ENCODE measurements at places on chromosomes 11 and 22.

DNA sequence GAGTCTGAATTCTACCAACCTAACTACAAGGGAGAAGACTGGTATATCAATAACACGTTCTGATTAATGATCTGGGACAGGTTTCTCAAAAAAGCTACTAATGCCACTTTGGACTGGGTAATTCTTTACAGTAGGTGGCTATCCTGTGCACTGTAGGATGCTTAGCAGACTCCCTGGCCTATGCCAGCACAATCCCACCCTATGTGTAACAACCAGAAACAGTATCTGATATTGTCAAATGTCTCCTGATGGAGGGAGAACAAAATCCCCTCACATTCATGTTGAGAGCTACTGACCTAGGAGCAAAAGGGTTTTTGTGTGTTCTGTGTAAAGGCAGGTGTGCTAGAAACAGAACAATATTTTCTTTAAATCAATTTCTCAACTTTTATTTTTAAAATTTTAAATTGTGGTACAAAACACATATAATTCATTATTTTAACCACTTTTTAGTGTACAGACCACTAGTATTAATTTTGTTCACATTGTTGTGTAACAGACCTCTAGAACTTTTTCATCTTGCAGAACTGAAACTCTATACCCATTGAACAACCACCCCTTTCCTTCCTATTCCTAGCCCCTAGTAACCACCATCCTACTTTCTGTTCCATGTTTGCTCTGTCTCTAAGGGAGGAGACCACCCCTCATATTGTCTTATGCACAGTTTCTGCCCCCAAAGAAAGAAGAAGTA is 2.1 kb upstream of the MS4A6A start:
- DNase-seq: no peak

DNA sequence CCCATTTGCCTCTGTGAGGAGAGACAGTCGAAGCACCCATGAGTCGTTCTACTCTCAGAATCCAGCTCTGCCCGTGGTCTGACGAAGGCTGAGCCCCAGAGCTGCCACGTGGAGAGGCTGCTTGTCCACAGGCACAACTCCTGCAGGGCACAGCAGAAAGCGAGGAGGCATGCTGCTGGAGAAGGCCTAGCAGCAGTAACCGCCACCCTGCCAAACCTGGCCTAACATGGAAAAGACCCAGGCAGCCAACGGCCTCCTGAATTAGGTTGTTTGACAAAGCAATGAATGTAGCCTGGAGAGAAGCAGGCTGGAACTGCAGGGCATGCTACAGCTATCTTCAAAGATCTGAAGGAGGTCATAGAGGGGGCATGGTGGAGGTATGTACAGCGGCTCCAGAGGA is 89.7 kb downstream of the SNX19 start:
- DNase-seq: no peak

- DNase-seq: no peak
Measured at GRCh38 chr22:46108564-46109473, 41.5 kb upstream of the PPARA start.

- no peak for DNase-seq
Measured at GRCh38 chr11:65915101-65915820, 3.6 kb downstream of the C11orf68 start.

DNA sequence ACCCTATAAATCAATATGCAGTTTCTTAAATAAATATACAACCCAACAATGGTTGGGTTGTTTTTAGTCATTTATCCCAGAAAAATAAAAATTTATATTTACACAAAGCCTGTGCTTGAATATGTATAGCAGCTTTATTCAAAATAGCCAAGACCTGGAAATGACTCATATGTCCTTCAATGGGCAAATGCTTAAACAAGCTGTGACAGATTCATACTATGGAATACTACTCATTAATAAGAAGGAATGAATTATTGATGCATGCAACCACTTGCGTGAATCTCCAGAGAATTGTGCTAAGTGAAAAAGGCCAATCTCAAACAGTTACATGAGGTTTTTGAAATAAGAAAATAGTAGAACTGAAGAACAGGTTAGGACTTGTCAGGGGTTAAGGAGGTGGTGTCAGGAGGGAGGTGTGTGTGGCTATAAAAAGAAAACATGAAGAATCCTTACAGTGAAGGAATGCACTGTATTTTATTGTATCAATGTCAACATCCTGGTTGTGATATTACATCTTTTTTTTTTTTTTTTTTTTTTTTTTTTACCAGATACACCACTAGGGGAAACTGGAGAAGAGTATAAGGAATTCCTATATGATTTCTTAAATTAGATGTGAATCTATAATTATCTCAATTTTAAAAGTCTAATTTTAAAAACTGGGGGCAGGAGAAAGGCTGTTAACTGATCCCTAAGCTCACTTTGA is 82.4 kb upstream of the CD44 start:
- DNase-seq: no peak

DNA sequence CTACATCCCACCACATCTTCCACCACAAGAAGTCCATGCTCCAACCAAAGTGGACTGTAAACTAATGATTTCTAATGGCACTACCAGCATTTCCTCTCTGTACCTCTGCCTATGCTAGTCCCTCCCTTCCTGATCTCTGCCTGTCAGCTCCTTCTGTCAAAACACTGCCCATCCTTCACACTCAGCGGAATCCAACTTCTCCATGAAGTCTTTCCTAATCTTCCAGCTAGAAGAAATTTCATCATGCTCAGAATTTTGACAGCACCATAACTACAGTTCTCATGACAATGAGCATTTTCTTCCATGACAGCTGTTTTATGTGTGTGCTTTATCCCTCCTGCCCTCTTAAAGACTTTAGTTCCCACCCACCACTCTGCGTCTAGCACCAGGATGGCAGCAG is 111.4 kb downstream of the SERGEF start:
- DNase-seq: no peak

- no peak for DNase-seq
Measured at GRCh38 chr11:78784321-78785061, 209.8 kb upstream of the NARS2 start.

- no peak for DNase-seq
Measured at GRCh38 chr22:36328635-36329253, 59.0 kb downstream of the MYH9 start.

DNA sequence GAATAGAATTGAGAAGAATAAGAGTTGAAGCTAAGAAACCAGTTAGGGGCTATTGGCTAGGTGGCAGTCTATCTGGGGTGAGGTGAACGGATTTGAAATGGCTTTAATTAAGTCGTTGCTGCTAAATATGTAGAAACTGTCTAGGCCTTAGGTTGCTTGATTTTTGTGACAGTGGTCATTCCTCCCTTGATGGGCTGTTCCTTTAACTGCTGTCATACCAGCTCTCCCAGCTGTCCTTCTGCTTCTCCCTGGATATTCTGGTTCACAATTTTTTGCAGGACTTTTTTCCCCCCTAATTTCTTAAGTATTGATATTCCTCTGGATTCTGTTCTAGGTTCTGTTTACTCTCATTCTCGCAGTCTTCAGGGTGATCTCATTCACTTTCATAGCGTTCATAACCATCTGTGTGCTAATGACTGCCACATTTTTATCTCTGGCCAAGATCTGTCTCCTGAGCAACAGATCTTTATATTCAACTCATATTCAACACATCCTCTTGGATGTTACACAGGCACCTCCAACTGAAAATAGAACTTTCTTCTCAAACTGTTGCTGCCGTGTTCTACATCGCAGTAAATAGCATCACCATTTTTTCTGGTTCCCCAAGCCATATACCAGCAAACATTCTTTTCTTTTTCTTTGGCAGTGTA is 134.1 kb downstream of the UVRAG start:
- DNase-seq: no peak

GRCh38 chr11:79366218-79366617 is 74.6 kb downstream of the TENM4 start:
- no peak for DNase-seq

- DNase-seq: no peak
Measured at GRCh38 chr11:86722006-86722405, 49.6 kb upstream of the ME3 start.

DNA sequence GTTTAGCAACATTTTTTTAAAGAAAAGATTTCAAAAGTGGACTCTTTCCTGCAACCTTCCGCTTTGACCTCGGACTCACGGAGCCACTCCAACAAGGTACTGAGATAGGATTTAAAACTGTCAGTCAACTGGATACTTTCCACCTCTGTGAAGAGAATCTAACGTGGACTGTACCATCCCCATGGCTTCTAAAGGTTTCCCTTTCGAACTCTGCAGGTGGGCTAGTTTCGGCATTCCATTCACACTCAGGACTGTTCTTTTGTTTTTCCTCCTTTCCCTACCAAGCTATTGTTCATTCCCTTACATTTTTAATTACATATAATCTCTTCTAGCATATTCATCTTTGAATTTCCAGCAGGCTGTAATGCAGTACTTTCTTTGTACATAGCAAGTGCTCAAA is 88.5 kb upstream of the AKIP1 start:
- no peak for DNase-seq

- no peak for DNase-seq
Measured at GRCh38 chr11:61814247-61814957, 2.4 kb downstream of the FADS1 start.

DNA sequence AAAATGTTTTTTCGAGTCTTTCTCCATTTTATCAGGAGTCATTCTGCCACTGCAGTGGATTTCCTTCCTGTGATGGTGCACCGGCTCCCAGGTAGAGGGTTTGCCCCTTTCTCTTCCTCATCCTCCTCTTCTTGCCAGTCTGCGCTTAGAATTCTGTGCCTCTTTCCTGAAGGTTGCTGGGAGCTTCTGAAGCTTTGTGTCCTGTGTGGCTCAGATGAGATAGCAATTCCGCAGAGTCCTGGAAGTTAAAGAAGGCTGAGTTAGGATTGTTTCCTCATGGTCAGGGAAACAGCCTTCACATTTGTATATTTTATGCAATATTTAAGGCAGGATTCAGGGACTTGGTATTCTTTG is 264 bp downstream of the BCO2 start:
- no peak for DNase-seq

GRCh38 chr11:86035164-86035563 is 33.7 kb downstream of the PICALM start:
- no peak for DNase-seq

- peak; percentile 31 for DNase-seq
Measured at GRCh38 chr11:129853518-129854231, 38.0 kb downstream of the TMEM45B start.

- no peak for DNase-seq
Measured at GRCh38 chr22:30216710-30217109, 29.8 kb downstream of the LIF start.

GRCh38 chr11:2700415-2701211 is 819 bp upstream of the KCNQ1OT1 start:
- DNase-seq: no peak

GRCh38 chr11:78767027-78767932 is 192.6 kb upstream of the NARS2 start:
- DNase-seq: no peak

DNA sequence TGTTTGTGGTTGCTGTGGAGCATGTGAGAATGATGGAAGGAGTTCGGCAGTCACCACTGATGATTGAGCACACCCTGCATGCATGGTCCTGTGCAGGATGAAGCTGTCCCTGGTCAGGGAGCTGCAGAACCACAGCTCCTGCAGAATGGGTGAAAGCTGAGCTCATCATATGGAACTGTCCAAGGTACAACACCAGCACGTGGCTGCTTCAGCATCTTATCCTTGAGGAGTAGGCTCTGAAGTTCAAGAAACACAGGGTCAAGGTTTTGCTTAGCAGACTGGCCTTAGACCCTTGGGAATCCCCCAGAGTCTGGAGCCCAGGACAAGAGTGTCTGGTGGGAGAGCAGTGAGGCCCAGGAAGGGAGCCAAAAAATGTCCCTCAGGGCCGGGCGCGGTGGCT is 182.4 kb upstream of the LARGE1 start:
- DNase-seq: no peak

- no peak for DNase-seq
Measured at GRCh38 chr11:76269661-76270261, 63.5 kb upstream of the WNT11 start.

- no peak for DNase-seq
Measured at GRCh38 chr11:36475192-36475591, 34.9 kb downstream of the TRAF6 start.

DNA sequence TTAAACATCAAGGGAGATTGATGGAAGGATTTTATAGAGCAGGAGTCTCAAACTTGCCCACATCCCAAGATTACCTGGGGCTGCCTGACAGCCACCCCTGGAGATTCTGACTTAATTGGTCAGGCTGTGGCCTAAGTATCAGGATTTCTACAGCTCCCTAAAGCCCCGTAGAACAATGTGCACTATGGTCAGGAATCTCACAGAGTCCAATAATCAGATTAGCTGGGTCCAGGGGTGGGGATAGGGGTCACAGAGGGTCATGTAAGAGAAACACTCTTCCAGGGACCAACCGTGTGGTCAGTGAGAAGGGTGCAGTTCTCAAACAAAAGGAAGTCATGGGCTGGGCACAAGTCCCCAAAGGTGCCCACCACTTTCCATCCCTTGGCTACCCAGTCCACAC is 20.5 kb upstream of the FBLN1 start:
- no peak for DNase-seq

- DNase-seq: no peak
Measured at GRCh38 chr11:78954261-78954660, 379.6 kb upstream of the NARS2 start.

- DNase-seq: no peak
Measured at GRCh38 chr11:73347067-73347466, 29.1 kb upstream of the RELT start.

GRCh38 chr11:102940714-102941588 is 14.6 kb downstream of the MMP13 start:
- DNase-seq: no peak

DNA sequence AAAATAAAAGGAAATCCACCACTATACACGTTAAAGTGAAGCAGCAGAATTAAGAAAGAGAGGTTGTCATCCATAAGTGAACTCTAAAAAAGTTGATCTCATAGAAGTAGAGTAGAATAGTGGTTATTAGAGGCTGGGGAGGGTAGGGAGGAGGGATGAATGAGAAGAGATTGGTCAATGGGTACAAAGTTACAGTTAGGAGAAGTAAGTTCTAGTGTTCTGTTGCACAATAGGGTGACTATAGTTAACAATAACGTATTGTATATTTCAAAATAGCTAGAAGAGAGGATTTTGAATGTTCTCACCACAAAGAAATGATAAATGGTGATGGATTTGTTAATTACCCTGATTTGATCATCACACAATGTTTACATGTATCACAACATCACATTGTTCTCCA is 72.0 kb downstream of the CD82 start:
- DNase-seq: no peak

GRCh38 chr11:134524201-134524600 is 112.2 kb upstream of the B3GAT1 start:
- no peak for DNase-seq

DNA sequence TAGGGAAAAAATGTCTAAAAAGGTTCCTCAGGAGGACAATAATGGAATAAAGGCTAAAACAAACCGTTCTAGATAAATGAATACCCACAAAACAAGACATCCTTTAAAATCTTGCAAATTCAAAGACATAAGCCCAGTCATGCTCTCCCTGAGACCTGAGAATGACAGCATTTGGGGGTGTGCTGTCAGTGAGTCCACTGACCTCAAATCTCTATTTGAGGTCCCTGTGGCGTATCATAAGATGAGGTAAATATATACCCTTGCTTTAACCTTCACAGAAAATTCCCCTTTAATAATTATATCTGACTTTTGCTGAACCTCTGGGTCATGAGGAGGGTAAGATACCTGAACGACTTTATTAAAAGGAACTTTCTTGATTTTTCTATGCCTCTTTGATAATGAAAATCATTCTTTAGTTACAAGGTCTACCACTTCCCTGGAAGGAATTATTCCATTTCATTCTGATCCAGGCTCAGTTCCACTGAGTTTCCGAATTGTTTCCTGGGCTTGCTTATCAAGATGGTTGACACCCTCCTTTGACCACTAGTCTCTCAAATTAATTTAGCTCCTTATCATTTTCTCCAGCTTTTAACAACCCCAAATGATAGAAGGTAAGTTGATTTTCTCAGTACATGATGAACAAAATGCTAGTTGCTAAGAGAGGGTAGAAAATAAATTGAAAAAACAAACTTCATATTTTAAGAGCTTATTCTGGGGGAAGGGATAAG is 53.8 kb upstream of the CHRM4 start:
- DNase-seq: no peak
